Activated CD4-positive, alpha-beta T cell treated with anti-CD3 and anti-CD28 coated beads, Interleukin-2, amount 10 ng/mL, durations not matched to agents 7 days and 5 days (primary cell): ENCODE measurements at places on chromosomes 2 and 18. TPM values are rescaled to one million over a fixed set of nuclear protein-coding genes. Genes with fewer than 3 reads are reported as not detected.

DNA sequence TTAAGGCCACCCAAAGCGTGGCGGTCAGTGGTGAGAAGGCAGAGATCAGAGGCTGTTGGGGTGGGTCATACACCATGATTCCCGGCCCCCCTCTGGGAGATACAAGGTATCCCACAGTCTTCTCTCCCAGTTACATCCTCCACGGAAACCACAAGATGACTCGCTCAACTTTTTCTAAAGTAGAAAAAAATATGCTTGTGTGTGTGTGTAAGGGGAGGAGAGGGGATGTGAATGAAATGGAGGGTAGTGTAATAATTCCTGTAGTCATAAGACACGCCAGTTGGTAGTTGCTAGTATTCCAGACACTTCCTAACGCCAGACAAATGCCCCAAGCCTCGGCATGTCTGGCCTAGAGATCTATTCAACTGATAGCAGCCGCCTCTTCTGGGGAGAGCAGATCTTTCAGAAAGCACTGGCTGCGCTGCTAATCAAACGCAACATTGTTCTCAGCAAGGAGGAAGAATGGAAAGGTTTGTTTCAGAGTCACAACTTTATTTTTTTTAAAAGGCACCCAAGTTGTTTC lies 143.5 kb downstream of the TGIF1 start:
- DNase-seq: peak; percentile 29
- peak overlapping the region; percentile 84 for H3K4me3 ChIP-seq
- H3K36me3 ChIP-seq: peaks cover 24% of the 10 kb centered on the region
- peak overlapping the region; percentile 99 for H3K27ac ChIP-seq
- H3K27me3 ChIP-seq: no peaks in the 10 kb centered on the region
- peaks cover 55% of the 10 kb centered on the region for H3K4me1 ChIP-seq

- H3K4me3 ChIP-seq: peak within 1 kb of the TSS; percentile 71
- no peaks in the 10 kb centered on the region for H3K36me3 ChIP-seq
- H3K27me3 ChIP-seq: peaks cover 54% of the 10 kb centered on the region
- peak; percentile 62 for DNase-seq
- H3K27ac ChIP-seq: no peak within 1 kb of the TSS
These were observed at the start of gene TGFA for GRCh38 chr2:70553584-70554337. TGFA (minus strand) TSS chr2:70553826; CDS start chr2:70553767, 59 bp downstream.

DNA sequence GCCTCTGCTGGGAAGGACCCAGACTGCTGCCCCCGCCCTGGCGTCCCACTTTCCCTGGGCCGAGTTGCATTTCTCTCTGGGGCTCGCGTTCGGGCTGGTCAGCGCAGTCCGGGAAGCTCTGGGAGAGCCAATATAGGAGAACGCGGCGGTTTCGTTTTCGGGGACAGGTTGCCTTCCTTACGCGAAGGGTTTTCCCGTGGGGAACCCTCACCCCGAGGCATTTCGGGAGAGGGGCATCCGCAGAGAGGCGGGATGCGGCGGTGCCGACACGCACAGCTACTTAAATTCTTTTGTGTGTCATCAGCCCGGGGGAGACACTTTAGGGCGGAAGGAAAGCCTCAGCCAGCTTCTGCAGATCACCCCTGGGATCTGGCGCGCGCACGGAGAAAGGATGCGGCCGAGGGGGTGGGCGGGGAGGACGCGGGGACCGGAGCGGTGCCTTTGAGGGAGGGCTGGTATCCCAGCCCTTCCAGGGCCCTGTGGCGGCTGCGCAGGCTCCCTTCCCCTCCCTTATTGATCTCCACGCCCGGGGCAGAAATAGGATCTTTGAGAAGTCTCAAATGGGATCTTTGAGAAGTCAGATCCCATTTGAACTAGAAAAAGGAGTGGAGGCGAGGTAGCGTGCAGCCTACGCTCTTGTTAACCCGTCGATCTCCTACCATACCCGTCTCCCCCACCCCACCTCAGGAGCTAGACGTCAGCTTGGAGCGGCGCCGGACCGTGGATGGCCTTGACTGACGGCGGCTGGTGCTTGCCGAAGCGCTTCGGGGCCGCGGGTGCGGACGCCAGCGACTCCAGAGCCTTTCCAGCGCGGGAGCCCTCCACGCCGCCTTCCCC lies 1.2 kb downstream of the GATA6 start:
- H3K27ac ChIP-seq: peak overlapping the region; percentile 76
- H3K27me3 ChIP-seq: peaks cover 81% of the 10 kb centered on the region
- peak overlapping the region; percentile 76 for H3K4me3 ChIP-seq
- peaks cover 16% of the 10 kb centered on the region for H3K4me1 ChIP-seq
- no peak for DNase-seq

DNA sequence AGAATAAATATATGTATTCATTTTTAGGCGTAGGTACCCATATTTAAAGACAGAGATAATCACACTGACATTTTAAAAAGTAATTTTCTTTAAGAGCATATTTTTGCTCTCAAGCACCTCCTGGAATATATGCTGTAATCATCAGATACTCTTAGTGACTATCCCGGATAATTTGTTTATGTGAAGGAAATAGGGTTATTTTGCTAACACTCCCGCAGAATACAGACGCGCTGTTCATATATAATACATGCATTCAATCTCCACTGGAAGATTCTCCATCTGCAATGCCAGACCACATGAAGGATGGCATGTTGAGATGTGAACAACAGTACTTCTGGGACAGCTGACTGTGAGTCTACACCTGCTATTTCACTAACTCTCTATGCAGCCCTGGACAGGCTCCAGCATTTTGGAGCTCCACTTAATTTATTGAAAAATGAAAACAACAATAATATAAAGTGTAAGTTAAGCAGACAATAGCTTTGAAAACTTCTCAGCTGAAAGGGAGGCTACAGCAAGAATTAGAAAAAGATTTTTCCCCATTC lies 430.6 kb downstream of the TMX3 start:
- no peaks in the 10 kb centered on the region for H3K36me3 ChIP-seq
- H3K4me3 ChIP-seq: no peak overlapping the region
- no peak for DNase-seq
- H3K27me3 ChIP-seq: no peaks in the 10 kb centered on the region

DNA sequence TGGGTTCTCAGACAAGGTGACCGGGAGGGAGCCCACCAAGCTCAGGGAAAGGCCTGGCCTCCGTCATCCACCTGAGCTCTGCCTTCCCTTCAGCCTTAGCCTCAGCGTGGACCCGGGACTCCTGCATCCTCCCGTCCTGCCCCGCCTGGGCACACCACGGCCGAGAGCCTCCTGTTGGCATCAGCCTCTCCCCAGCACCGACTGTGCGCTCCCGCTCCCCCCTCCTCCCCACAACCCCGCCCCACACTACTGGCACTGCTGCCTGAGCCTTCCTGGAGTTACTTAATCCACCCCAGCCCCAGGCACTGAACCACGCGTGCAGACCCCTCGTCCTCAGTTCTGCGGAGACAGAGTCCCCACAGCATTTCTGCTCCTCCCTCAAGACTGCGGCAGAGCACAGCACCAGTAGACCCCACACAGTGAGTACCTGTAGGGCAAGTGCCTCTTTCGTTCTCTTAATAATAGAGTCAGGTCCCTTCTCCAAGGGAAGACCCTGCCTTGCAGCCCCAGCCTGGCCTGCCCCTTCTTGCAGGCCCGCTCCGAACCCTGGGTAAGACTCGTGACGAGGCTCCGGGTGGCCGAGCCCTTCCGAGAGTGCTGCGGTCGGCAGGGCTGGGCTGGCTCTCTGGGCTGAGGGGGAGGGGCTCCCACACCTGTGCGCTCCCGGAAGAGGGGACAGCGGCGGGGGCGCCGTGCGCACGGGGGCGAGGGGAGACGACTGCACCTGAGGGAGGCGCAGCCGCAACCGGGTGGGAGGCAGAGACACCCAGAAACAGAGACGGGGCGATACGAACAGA lies at the start of gene AMER3:
AMER3 (plus strand) TSS at position 285 of the 797 bp plus-strand sequence. CDS start 6,533 bp downstream, outside the sequence.
- no peak for DNase-seq
- H3K27me3 ChIP-seq: peaks cover 38% of the 10 kb centered on the region
- H3K27ac ChIP-seq: no peak within 1 kb of the TSS
- H3K4me1 ChIP-seq: peaks cover 1% of the 10 kb centered on the region

The B3GNT7 gene
- not detected for total RNA-seq

The RTKN gene
- total RNA-seq: 0.62 TPM

The COL4A3 gene
- not detected for total RNA-seq

- H3K27me3 ChIP-seq: peaks cover 2% of the 10 kb centered on the region
- H3K36me3 ChIP-seq: no peaks in the 10 kb centered on the region
- no peak overlapping the region for H3K27ac ChIP-seq
- no peak overlapping the region for H3K4me3 ChIP-seq
- peaks cover 20% of the 10 kb centered on the region for H3K4me1 ChIP-seq
These were observed 63.4 kb downstream of the NYAP2 start for GRCh38 chr2:225462945-225463344.

DNA sequence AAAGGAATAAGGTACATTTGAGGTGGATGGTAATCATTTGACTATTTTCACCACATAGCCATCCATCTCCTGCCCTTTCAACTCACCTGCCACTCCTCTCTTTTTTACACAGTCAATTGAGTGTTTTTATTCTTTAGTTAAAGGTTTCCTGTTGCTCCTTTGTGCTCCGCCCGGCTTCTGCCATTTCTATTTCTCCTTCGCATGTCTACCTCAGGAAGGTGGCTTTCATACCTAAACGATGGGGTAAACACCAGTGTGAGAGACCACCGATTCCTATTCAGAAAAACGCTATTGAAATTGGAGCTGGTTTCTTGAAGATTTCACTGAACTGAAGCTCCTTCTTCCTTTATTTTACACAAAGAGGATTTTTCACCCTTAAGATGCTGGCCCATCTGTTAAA lies 1628.0 kb upstream of the PIK3C3 start:
- no peaks in the 10 kb centered on the region for H3K4me1 ChIP-seq
- H3K27ac ChIP-seq: no peak overlapping the region
- DNase-seq: no peak
- no peaks in the 10 kb centered on the region for H3K36me3 ChIP-seq

The ANKRD30B gene
- not detected for total RNA-seq

DNA sequence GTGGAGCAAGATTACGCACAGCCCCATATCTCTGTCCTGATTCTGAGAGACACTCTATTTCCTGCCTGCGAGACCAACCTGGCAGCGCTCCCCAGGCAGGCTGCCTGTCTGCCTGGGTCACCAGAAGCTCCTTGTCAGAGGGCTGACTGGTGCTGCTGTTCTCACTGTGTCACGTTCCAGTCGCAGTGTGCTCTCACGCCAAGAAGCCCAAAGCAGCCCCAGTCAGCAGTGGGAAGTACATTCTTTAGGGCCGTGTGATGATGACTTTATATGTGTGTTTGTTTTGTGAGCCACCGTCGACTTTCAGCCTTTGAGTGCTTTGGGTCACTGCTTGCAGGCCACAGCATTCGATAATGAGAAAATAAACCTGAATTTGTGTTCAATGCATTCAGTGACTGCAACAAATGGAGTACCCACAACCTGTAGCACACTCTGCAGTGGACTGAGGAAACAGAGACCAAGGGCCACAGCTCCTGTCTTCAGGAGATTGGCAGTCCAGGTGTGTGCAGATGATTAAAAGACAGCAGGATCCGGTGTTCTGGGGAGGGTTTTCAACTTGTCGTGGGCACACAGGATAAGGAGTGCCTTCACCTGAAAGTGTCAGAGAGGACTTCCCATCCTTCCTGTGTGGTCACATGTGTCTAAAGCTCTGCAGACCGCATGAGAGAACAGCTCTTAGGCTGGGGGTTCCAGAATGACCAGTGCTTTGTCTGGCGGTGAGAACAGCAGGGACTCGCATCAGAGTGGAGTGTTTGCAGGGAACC lies 4.8 kb downstream of the TNFRSF11A start:
- peaks cover 61% of the 10 kb centered on the region for H3K4me1 ChIP-seq
- H3K4me3 ChIP-seq: peak overlapping the region; percentile 35
- peaks cover 4% of the 10 kb centered on the region for H3K36me3 ChIP-seq
- peaks cover 15% of the 10 kb centered on the region for H3K27me3 ChIP-seq
- peak; percentile 66 for DNase-seq

The DNAJC5G gene
- total RNA-seq: not detected

The ACVR1C gene
- 2.2 TPM for total RNA-seq

The RTP5 gene
- not detected for total RNA-seq

DNA sequence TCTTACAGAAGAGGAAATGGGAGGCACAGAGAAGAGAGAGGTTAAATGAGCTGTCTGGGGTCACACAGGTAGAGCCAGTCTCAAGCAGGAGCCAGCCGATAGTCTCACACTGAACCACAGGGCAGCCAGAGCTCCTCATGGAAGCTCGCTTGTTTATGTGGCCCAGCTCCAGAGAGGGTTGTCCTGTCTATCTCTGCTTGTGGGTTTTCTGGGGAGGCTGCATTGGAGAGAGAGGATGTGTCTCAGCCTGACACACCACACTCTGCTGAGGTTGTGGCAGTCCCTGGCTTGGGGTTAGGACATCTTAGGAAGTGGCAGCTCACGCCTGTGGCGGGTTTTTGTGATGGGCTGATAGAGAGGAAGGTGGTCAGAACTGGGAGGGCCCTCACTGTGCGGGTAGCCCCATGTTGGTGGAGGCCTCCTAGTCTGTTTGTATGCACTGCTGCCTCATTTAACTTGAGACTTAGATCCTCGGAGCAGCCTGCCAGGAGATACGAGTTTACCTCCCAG lies 52.3 kb downstream of the TCF7L1 start:
- no peaks in the 10 kb centered on the region for H3K36me3 ChIP-seq
- peaks cover 16% of the 10 kb centered on the region for H3K27me3 ChIP-seq
- no peak overlapping the region for H3K27ac ChIP-seq
- DNase-seq: no peak

DNA sequence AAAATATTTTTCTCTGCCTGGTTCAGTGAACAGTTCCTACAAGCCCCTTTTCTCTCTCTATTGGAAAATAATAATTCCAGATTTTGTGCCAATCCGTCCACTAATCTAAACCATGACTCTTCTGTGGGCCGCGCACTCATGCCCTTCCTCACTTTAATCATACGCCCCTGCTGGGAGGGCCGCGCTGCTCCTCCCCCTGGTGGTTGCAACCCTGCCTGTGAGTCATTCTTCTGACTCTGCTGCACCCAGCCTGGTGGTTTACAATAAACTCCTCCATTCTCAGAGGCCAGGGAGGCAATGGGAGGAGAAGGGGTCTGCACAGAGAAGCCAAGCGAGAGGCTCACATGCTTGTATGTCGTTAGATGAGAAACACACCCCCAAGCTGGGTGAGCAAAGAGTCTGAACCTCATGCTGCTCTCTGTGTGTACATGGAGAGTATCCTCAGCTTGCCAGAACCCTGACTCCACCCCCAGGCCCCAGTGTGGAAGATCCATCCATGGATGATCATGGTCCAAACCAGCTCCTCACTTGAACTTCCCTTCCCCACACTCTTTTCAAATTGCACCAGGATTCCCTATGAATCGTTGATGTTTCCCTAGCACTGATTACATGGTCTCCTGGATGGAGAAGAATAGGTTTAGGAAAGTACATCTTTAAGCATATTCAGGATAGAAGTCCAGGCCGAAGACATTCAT lies 228.9 kb downstream of the ANKRD30B start:
- H3K27ac ChIP-seq: no peak overlapping the region
- no peak overlapping the region for H3K4me3 ChIP-seq
- no peaks in the 10 kb centered on the region for H3K4me1 ChIP-seq
- H3K36me3 ChIP-seq: no peaks in the 10 kb centered on the region

DNA sequence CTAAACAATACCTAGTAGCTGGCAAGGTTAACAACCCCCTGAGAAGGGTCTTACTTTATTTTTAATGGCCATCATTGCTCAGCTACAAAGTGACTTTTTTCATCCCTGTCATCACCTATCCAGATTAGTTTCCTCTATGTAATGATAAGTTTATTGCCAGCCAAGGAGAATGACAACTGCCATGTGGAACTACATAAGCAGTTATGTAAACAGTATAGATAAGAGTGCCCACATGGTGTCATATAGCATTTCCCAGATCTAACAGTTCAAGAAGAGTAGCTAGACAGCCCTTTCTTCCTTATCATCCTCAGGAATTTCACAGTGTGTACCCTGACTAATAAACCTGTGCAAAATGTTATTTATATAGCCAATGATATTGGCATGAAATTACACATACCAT lies 240.2 kb upstream of the PIK3C3 start:
- DNase-seq: no peak
- H3K4me3 ChIP-seq: no peak overlapping the region
- no peaks in the 10 kb centered on the region for H3K27me3 ChIP-seq
- no peaks in the 10 kb centered on the region for H3K36me3 ChIP-seq
- no peaks in the 10 kb centered on the region for H3K4me1 ChIP-seq
- H3K27ac ChIP-seq: no peak overlapping the region

The CYP26B1 gene
- total RNA-seq: not detected
